ENCODE measurements at places on chromosomes 12 and 14.

DNA sequence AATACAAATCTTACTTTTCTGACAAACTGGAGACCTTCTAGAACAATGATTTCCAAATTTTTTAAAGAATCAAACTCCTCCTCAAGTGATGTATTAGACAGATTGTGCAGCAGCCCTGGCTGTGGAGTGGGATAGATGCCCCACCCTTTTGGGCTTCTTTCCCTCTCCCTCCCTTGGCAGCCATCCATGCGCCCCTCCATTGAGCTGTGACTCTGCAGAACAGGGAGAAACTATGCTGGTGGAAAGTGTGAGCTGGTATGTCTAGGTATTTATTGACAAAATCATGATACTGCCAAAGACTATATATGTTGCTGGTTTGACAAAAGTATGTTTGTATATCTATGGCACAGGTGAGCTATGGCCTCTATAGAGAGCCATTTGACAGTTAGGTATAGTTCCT, 138.5 kb downstream of the KTN1 start:
- no peak for DNase-seq

- no peak for DNase-seq
Observed at GRCh38 chr12:6647083-6647604, at the start of gene ACRBP. TSS of gene ACRBP (minus strand) at chr12:6647432. CDS start at chr12:6647366, 66 bp downstream.

GRCh38 chr12:76784600-76785051, 20.7 kb downstream of the ZDHHC17 start:
- DNase-seq: no peak

GRCh38 chr12:71589478-71589881, 74.2 kb downstream of the ZFC3H1 start:
- DNase-seq: no peak

DNA sequence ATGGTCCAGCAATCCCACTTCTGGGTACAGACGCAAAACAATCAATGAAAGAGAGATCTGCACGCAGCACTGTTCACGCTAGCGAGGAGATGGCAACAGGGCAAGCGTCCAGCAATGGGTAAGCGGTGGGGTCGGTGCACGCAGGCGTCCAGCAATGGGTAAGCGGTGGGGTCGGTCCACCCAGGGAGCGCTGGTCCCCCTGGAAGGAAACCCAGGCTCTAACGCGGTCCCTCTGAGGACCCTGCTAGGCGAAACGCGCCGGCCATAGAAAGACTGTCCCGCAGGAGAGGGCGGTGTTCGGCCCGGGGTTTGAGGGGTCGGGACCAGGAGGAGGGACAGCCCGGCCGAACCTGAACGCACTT, 618 bp upstream of the PGAM5 start:
- DNase-seq: no peak

- no peak for DNase-seq
Observed at GRCh38 chr14:70203686-70204085, 14.9 kb upstream of the SLC8A3 start.

DNA sequence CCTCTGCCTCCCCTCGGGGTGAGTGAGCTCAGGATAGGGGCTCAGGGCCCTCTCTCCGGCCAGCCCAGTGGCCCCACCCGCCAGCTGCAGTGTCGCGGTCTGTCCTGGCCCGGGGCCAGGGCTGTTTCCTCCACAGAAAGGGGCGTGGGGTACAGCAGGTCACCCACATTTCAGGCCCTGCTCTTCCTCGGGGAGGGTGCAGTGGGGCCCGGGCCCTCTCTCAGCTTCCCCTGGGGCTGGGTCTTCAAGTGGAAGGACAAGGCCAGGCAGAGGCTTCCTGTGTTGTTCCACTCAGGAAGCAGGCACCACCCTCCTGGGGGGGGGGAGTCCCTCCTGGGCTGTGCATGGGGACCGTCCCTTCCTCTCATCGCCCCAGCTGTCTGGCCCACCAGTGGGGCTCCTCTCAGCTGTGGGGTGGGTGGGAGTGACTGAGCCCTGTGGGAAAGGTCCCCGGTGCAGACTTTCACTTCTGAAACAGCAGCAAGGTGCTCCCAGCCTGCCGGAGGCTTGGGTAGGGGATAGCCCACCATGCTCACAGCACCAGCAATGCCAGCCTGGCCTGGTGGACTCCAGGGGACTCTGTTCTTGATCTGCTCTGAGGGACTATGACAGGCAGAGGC, 3.7 kb downstream of the GPR132 start:
- DNase-seq: no peak

GRCh38 chr14:93161411-93161940, 23.2 kb downstream of the MOAP1 start:
- no peak for DNase-seq

DNA sequence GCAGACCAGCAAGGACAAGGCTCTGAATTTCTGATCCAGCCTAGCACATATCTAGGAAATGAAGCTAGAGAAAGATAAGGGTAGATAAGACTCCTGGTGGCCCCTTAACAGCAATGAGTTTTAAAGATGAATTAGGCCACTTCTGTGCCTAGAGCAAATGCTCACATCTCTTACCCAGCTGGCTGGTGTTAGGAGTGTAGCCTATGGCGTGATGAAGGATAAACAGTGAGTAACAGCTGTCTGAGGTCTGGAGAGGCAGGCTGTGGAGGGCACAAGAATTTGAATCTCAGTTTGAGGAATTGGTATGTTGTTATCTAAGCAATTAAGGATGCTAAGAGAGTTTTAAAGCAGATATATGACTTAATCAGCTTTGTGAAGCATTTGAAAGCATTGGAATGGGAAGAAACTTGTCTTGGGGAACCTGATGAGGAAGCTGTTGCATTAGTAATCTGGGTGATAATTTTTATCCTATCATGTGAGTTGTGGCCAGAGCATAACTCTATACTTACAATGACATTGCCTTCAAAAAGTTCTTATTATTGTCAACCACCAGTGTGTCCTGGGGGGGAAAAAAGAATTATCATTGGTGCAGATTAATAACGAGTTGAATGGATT, 161.8 kb downstream of the SRGAP1 start:
- no peak for DNase-seq

GRCh38 chr14:71005076-71005475, 97.8 kb downstream of the PCNX1 start:
- no peak for DNase-seq

GRCh38 chr12:64760808-64761573, 1.8 kb upstream of the GNS start:
- no peak for DNase-seq

DNA sequence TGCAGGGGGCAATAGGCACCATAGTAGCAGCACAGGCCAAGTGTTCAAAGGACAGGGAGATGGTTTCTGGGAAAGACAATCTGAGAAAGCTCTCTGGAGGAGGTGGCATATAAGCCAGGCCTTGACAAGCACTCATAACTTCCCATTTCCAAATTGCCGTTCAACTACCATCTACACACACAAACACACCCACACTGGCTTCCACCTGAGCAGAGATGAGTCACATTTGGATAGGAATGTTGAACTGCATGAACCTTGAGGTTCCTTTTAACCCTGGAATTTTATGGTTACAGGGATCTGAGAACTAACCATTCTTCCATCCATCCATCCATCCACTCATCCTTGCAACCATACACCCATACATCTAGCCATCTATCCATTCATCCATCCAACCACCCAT, 86.6 kb downstream of the KSR2 start:
- no peak for DNase-seq

DNA sequence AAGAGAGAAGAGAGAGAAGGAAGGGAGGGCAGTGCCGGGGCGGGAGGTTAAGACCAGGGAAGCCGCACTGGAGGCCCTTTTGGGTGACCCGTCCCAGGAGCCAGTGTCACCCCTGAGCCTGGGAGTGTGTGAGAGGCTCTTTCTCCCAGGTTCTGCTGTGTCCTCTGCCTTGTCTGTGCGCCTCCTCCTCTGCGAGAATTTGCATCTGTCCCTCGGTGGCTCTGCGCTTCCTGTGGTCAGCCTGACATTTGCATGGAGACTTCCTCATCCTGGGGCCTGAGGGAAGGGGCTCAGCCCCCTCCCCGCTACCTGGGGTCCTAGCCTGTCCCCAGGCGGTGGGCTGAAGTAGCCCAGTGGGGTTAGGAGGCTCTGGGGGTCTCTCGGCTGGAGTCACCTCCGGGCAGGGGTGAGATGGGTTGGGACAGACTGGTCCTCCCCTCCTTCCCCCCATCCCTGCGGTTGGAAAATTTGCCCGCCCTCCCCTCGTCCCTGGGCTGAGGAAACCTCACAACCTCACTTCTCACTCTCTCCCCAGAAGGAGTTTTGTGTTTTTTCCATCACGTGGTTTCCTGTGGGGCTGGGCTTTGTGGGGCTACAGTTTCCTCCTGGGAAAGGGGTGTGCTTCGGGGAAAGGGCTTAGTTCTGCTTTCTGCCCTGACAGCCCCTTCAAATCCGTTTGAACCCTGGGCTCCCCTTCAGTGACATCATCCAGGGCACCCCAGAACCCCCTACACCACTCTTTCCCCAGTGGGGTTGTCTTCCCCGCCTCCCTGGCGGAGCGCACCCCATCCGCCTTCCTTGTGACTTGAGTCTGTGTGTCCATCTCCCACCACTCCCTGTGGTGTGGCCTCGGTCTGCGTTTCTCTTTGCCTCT, 2.5 kb downstream of the PTPN6 start:
- no peak for DNase-seq

GRCh38 chr12:60174941-60175340, 579.1 kb downstream of the SLC16A7 start:
- DNase-seq: no peak

DNA sequence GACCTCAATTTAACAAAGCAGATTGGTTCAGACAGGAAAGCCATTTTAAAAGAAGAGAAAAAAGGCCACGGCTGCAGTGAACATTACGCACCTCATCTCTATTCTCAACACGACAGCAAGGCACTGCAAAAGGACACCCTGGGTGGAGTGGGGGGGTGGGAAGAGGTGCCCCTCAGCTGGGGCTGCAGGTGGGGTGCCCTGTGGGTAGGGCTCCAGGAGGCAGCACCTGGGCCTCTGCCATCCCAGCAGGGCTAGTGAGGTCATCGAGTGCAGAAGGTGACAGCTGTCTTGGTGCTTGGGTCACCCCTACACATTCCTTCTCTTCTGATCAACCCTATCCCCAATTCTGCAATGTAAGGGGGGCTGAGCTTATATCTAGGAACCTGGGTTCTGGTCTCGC, 142.9 kb upstream of the PRMT8 start:
- no peak for DNase-seq

DNA sequence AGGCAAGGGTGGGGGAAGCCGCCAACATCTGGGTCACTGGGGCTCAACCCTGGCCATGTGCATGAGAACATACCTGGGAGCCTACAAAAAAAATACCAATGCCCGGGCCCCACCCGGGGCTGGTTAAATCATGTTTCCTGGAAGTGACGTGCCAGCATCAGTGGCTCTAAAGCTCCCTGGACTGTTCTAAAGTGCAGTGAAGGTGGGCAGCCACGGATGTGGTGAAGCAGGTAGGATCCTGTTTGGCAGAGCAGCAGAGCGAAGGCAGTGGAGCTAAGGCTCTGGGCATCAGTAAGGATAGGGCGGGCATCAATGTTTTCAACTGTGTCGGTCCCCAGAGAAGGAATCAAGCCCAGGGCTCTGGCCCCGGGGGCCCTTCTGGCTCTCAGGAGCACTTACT, 525 bp upstream of the GPR68 start:
- no peak for DNase-seq

DNA sequence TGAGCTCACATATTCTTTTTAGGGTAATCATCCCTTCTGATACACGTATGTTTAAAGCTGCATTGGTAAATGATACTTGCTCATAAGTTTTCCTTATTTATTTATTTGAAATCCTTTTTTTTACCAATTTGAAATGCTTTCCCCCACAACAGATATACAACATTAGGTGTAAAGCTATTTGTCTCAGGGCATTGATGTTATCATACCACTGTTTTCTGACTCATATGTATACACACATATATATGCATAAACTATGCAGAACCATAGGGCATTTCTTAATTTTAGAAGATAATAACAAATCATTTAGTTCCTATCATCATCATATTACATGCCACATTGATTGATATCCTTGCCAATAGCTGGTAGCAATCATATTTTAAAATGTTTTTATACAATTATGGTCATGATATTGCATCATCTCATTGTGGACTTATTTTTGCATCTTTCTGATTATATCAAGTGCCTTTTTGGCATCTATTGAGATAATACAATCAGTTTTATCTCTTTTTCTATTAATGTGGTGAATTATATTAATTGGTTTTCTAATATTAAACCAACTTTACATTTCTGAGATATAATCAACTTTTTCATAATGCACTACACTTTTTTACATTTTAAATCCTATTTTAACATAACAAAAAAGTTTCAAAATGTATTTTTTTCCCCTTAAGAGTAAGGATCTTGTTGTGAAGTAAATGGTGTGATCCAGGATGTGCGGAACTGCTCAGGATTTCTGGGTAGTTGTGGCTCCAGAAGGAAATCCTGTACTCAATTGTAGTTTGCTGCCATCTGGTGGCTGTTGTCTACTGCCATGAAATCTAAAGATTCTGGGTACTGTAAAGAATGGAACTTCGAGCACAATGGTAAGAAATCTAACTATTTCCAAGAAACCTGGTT, 16.7 kb downstream of the OR9K2 start:
- peak; percentile 17 for DNase-seq
